Colonic mucosa (tissue), 4 donors: ENCODE measurements at places on chromosomes 1 and 21.

DNA sequence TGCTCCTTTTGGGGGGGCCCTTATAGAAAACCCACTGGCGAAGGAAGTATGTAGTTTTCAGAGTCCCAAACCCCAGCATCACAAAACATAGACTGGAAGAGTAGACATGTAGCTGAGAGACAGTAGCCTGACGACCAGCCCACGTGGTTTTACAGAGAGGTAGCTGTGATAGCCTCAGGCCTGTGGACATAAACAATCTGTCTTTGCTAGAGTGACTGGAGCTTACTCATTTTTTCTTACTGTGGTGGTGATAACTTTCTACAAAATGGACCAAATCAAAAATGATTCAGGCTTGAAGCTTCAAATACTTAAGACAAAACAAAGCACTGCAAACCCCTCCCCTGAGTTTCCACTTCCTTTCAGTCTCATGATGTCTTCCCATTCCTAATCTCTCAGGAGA is 497.0 kb downstream of the RWDD3 start:
- DNase-seq, result no peak
- H3K27ac ChIP-seq, result no peak overlapping the region
- H3K27me3 ChIP-seq, result no peaks in the 10 kb centered on the region
- H3K4me1 ChIP-seq, result no peaks in the 10 kb centered on the region
- no peaks in the 10 kb centered on the region for H3K36me3 ChIP-seq

DNA sequence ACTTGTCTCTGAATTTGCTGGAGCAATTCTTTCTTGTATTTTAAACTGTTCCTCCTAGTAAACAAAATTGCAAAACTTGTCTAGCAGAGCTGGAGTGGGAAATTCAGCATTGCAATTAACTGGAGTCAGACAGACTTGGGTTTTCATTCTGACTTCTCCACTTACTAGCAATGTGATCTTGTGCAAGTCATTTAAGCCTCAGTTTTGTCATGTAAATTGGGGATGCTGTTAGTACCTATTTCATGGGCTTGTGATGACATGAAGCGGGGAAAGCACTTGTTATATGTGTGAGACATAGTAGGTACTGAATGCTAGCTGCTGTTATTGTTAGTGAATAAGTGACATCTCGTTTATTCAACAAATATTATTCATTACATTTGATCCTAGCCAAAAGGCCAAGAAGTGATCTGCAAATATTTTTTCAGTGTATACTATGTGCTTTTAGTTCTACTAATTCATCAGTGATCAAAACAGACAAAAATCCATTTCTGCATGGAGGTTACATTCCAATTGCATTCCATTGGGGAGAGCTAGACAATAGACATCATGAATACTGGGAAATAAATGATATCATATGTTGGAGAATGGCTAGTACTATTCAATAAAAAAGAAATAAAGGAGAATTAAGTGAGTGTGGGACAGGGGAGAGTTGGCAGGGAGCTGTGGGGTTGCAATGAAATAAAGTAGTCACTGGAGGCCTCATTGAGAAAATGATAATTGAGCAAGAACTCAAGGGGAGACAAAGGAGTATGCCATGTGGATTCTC is 47.1 kb downstream of the CACHD1 start:
- H3K27me3 ChIP-seq, result no peaks in the 10 kb centered on the region
- H3K27ac ChIP-seq, result no peak overlapping the region
- no peaks in the 10 kb centered on the region for H3K4me1 ChIP-seq
- no peak for DNase-seq
- H3K4me3 ChIP-seq, result no peak overlapping the region

DNA sequence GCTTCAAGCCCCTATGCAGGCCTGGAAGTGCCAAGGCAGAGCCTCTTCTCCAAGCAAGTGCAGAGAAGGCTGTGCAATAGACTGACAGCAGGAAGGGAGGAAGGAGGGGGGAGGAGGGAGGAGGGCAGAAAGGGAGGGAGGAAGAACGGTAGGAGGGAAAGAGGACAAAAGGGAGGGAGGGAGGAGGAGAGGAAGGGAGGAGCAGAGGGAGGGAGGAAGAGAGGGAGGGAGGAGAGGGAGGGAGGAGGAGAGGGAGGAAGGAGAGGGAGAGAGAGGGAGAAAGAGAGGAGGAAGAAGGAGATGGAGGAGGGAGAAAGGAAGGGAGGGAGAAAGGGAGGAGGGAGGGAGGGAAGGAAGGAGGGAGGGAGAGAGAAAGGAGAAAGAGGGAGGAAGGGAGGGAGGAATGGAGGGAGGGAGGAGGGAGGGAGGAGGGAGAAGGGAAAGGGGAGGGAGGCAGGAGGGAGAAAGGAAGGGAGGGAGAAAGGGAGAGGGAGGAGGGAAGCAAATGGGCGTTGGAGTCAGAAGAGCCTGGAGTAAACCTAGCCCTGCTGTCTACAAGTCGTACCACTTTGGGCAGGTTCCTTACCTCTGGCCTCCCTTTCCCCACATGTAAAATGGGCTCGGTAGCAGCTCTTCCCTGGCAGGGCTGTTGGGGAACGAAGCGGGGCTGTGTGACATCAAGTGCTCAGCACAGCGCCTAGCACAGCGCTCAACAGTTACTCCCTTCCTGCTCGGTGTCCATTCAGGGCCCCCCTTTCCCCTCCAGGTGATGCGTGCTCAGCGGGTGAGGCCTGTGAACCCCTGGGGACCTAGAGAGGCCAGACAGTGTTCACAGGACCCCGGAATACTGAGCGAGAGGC is 244.6 kb downstream of the NPHP4 start:
- H3K27ac ChIP-seq, result no peak overlapping the region
- DNase-seq, result no peak
- H3K36me3 ChIP-seq, result no peaks in the 10 kb centered on the region
- no peaks in the 10 kb centered on the region for H3K27me3 ChIP-seq

GRCh38 chr1:94105581-94105952 is 15.4 kb downstream of the ABCA4 start:
- H3K4me3 ChIP-seq, result no peak overlapping the region
- no peaks in the 10 kb centered on the region for H3K36me3 ChIP-seq
- H3K4me1 ChIP-seq, result no peaks in the 10 kb centered on the region
- H3K27me3 ChIP-seq, result no peaks in the 10 kb centered on the region
